Mammary epithelial cell (primary cell): ENCODE measurements at places on chromosomes 13 and 19. TPM values are rescaled to one million over a fixed set of nuclear protein-coding genes. Genes with fewer than 3 reads are reported as not detected.

DNA sequence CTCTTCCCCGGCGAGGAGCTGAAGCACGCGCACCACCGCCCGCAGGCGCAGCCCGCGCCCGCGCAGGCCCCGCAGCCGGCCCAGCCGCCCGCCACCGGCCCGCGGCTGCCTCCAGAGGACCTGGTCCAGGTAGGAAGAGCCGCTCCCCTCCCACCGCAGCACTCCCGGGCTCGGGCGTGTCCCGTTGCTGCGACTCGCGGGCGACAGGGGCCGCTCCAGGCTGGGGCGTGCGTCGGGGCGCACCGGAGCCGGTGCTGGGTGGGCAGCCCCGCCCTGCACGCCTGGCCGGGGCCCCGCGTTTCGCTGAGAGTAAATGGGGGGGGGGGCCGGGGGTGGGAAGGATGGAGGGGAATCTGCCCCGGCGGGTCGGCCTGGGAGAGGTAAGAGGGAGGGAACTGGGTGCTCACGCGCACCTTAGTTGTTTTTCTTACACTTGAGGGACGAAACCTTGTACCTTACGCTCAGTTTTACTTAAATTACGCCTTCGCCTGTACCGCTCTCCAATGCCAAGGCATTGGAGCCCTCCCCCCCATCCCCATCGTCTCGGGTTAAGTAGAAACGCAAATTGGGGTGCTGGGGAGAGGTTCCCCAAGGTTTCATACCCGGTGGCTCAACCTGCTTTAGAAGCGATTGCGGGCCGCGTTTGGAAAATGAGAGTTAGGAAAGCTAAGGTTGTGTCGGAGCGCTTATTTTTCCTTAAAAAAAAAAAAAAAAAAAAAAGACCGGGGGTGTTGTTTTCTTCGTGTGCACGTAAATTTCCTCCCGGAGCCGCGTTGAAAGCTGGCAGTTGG lies 850 bp downstream of the KLF5 start:
- DNase-seq, result peak; percentile 55

Gene PSG7
- 0.05 TPM for polyA plus RNA-seq

Gene PEG3
- not detected for polyA plus RNA-seq

DNA sequence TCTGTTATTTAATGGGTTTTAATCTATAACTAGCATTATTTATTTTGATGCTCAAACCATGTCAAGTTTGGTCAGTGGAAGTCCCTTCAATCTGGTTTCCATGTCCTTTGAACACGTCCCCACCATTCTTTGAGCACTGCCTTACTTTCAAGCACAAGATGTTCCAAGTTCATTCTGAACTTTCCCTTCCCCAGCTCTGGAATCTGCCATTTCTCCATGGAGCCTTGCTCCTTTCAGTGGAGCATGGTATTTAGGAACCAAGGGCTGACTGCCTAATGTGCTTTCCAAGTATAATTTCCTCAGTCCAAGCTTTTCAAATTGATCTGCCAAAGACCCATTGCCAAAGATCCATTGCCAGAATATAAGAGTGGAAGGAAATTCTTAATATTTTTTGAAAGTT lies 1.1 kb upstream of the ZNF546 start:
- no peak for DNase-seq

Gene ATP12A
- 5.2 TPM for polyA plus RNA-seq

Gene KCNN1
- 0.05 TPM for polyA plus RNA-seq

- no peak for DNase-seq
Observed at GRCh38 chr13:49367640-49368422, 76.0 kb downstream of the CAB39L start.

DNA sequence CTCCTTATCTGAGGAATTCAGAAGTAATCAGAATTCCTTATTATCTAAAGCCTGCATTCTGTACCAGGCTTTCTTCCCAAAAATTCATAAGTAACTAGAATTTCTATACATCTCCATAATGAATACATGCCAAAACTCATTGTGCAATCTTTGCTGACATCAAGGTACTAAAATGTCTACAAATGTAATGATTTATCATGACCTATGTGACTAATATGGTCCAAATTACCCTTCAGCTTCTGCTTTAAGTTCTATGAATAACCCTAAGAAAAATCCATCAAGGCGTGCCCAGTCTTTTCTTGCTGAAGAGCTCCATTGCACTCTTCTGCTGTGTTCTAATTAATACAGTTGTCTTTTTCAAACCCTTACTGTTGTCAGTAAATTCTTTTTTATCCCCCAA lies 58.5 kb upstream of the SLITRK1 start:
- DNase-seq, result peak; percentile 80

Gene ZNF442
- 0.17 TPM for polyA plus RNA-seq

DNA sequence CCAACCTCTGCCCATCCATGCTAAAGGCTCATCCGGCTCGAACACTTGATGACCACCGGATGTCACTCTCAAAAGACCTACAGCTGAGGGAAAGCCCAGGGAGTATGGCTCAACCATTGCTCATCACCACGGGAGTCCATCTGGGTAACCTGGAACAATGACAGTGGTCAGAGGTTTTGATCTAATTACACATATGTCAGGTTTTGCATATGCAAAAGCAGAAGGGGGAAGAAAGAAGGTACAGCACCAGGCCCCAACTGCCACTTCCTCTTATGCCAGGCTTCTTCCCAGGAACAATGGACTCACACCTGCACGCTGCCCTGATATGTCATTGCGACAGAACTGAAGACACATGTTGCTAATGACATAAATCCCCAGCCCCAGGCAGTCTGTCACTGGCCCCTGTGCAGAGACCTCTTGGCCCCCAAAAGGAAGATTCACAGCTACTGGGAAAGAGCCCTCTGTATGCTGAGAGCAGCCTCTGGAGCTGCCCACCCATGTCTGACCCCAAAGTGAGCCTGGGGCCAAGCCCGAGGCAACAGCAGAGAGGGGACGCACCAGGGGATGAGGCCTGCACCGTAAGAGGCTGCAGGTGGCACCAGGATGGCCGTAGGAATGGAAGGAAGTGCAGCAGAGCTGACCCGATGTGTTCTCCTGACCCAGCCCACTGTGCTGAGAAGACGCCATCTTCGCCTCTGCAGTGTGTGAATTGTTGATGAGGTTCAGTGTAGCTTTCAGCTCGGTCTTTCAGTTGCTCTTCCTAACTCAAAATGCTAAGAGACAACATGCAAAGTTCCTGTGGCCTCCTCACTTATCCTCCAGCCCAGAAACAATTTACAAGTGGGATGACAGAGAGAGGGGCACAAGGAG lies 26.3 kb downstream of the EPS15L1 start:
- DNase-seq, result peak; percentile 63

DNA sequence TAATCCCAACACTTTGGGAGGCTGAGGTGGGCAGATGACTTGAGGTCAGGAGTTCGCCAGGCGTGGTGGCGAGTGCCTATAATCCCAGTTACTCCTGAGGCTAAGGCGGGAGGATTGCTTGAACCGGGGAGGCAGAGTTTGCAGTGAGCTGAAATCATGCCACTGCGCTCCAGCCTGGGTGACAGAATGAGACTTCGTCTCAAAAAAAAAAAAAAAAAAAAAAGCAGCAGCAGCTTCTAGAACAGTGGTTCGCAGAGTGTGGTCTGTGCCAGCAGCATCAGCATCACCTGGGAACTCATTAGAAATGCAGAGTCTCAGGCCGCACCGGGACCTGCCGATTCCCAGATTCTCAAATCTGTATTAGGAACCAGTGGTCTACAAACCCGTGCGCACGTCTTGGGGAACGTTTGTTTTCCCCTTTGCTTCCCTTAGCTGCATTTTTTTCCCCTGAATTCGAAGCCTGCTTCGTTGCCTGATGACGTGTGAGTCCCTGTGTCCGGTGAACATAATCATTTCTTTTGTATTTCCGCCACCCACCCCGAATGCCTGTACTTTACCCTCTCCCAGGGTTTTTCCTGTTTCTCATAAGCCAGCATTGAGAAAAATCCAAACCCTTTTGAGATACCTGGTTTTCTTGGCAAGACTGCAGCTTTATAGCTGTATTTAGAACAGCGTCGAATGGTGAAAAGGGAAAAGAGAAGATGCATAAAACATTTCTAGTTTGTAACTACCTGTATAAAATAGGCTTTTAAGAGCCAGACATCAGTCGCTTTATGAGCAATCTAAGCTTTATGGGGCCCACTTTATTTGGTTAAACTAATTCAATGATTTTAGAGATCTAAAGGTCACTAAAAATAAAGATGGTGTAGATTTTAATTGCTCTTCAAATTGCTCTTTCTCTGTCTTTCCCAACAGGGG lies 49.8 kb downstream of the BICRA start:
- DNase-seq, result no peak

GRCh38 chr13:20699715-20700114 lies 3.8 kb upstream of the IL17D start:
- no peak for DNase-seq

Gene PCDH20
- not detected for polyA plus RNA-seq

- no peak for DNase-seq
Observed at GRCh38 chr19:4097501-4097900, 26.4 kb downstream of the MAP2K2 start.

- DNase-seq, result no peak
Observed at GRCh38 chr13:60720590-60720989, 323.6 kb downstream of the TDRD3 start.

DNA sequence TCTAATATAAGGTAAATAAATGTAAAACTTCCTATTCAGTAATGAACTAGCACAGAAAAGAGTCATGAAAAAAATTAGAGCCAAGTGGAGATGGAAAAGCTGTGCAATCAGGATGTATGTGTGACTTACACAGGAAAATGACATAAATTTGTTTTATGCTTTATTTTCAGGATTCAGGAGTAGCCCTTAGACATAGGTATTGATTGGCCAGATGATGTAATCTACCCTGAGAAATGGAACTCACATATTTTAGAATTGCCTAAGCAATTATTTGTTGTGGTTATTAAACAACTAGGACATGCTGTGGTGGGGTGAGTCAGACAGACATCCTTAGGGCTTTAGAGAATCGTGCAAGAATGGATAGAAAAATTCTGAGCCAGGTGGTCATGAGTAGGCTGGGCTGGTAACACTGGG lies 110.6 kb downstream of the PCDH9 start:
- DNase-seq, result peak; percentile 85

GRCh38 chr13:41763782-41764181 lies 197.1 kb downstream of the VWA8 start:
- DNase-seq, result no peak

DNA sequence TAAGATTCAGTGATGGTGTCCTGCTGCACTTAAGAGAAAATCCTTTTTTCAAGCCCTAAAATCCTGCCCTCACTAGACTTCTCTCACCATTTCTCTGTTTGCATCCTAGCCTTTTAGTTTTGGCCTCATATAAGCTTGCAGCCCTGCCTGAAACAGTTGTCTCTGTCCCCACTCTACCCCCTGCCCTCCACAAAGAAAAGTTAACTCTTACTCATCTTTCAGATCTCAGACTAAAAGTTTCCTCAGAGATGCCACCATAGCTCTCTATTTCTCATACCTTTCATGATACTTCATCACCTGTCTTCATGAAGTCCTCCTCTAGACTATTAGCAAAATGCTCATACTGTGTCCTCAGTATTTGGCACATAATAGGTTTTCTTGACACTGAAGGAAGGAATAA lies 33.1 kb downstream of the ITM2B start:
- no peak for DNase-seq

DNA sequence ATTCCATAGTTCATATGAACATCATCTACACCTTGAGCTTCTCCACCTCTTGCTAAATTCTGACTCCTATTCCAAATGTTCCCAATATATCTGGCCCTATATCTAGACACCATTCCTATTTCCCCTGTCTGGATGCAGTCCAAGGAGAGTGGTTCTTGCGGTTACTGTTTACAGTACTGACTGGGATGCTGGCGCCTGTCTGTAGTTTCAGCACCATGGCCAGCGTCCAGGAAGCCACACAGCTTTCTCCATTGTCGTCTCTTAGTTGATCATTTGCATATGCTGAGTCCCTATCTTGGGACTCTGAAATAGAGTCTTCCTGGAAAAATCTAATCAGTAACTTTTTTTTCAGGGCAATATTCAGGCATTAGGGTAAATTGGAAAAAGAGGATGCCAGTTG lies 14.9 kb downstream of the LAIR2 start:
- DNase-seq, result peak; percentile 27

DNA sequence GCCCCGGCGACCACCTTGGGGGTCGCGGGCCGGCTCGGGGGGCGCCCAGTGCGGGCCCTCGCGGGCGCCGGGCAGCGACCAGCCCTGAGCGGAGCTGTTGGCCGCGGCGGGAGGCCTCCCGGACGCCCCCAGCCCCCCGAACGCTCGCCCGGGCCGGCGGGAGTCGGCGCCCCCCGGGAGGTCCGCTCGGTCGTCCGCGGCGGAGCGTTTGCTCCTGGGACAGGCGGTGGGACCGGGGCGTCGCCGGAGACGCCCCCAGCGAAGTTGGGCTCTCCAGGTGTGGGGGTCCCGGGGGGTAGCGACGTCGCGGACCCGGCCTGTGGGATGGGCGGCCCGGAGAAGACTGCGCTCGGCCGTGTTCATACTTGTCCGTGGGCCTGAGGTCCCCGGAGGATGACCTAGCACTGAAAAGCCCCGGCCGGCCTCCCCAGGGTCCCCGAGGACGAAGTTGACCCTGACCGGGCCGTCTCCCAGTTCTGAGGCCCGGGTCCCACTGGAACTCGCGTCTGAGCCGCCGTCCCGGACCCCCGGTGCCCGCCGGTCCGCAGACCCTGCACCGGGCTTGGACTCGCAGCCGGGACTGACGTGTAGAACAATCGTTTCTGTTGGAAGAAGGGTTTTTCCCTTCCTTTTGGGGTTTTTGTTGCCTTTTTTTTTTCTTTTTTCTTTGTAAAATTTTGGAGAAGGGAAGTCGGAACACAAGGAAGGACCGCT lies 729 bp downstream of the STK11 start:
- no peak for DNase-seq

Gene MEF2B
- polyA plus RNA-seq, result 0.05 TPM

DNA sequence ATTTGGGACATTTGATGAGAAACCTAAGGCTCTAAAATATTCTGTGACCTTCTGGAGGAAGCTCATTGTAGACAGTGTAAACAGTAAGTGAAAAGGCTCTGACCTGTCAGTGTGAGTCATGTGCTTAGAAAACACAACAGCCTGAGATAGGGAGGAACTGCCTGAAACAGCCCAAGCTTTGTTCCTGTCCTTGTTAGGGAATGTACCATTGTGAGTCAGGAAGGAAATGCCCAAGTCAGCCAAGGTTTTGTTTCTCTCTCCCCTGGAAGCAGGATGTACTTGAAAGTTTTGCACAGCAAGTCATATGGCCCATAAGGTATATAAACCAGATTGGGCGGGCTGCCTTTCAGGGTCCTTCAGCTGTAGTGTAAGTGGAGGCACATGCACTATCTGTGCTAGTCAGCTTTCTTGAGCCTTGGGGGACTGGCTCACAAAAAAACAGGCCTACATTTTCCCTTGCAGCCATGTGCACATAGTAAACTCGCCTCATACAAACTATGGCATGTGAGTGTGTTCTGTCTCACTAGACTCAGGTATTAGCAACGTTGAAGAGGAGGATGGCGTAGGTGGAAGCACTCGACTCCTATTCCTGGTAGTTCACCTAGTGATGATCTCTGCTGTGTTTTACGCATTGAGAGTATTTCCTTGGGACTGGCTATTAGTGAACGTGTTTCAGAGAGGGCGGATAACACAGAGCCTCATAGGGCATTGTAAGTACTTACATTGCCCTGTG lies 141.2 kb upstream of the KLHL1 start:
- DNase-seq, result peak; percentile 93

- DNase-seq, result peak; percentile 13
Observed at GRCh38 chr13:94330552-94331071, 148.9 kb downstream of the DCT start.

Gene IQCN
- 0.03 TPM for polyA plus RNA-seq

Gene TPTE2
- polyA plus RNA-seq, result not detected
